ENCODE measurements at places on chromosomes 7 and 10. TPM values are rescaled to one million over a fixed set of nuclear protein-coding genes. Genes with fewer than 3 reads are reported as not detected.

- H3K4me3 ChIP-seq: no peak overlapping the region
- H3K4me1 ChIP-seq: peaks cover 3% of the 10 kb centered on the region
- DNase-seq: no peak
- peak overlapping the region; percentile 90 for H3K27ac ChIP-seq
- H3K27me3 ChIP-seq: no peaks in the 10 kb centered on the region
Observed at GRCh38 chr10:78804411-78805032, 264.2 kb upstream of the ZMIZ1 start.

GRCh38 chr7:120462991-120463390 lies 190.0 kb downstream of the KCND2 start:
- no peaks in the 10 kb centered on the region for H3K36me3 ChIP-seq
- DNase-seq: no peak
- H3K4me3 ChIP-seq: no peak overlapping the region
- no peaks in the 10 kb centered on the region for H3K27me3 ChIP-seq
- H3K4me1 ChIP-seq: no peaks in the 10 kb centered on the region
- no peak overlapping the region for H3K27ac ChIP-seq

DNA sequence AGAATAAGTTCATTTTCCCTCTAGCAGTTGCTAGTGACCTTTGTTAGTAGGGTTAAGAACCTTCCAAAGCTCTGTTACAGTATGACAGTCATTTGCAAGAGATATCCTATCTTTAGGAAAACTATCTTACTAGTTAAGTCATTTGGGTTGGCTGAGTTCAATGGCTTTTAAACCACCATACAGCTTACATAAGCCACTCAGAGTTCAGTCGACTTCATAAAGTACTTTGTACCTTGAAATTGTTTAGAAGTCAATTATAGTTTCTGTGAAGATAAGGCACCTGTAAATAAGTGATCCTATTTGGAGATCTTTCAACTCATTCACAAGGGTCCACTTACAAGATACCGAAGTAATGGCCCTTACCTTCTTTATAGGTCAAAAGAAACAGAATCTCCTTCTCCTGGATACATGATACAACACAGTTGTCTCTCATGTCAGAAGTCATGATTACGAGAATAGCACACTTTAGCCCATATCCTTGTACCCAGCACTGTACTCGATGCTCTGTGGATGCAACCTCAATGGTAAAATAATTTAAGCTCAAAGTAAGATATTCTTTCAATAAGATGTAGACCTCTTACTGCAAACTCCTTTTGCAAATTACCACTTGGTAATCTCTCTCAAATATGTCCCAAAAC lies 11.9 kb upstream of the ABCC2 start:
- no peak overlapping the region for H3K4me3 ChIP-seq
- no peaks in the 10 kb centered on the region for H3K27me3 ChIP-seq

GRCh38 chr10:30873411-30873810 lies 158.3 kb downstream of the ZNF438 start:
- no peaks in the 10 kb centered on the region for H3K27me3 ChIP-seq
- DNase-seq: no peak

- H3K27me3 ChIP-seq: no peaks in the 10 kb centered on the region
- no peak overlapping the region for H3K27ac ChIP-seq
- H3K4me1 ChIP-seq: peaks cover 10% of the 10 kb centered on the region
- no peak overlapping the region for H3K4me3 ChIP-seq
Observed at GRCh38 chr7:129845972-129846327, 106.8 kb downstream of the UBE2H start.

DNA sequence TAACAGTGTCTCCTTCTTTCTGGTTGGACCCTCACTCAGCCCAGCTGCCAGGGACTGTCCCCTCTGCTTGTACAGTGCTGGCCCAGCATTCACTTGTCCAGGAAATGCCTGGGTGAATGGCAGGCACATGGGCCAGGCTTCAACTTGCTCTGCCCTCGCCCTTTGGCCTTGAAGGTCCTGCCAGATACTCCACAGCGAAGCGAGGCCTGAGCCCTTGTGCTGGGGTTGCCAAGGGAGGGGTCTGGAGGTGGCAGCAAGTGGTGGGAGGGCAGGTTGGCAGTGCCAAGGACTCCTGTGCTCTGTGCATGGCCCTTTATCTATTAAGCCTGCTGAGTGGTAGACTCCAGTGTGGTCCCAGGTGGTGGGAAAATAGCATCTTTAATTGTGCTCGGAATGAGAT lies 75.7 kb downstream of the CDH23 start:
- H3K36me3 ChIP-seq: no peaks in the 10 kb centered on the region

DNA sequence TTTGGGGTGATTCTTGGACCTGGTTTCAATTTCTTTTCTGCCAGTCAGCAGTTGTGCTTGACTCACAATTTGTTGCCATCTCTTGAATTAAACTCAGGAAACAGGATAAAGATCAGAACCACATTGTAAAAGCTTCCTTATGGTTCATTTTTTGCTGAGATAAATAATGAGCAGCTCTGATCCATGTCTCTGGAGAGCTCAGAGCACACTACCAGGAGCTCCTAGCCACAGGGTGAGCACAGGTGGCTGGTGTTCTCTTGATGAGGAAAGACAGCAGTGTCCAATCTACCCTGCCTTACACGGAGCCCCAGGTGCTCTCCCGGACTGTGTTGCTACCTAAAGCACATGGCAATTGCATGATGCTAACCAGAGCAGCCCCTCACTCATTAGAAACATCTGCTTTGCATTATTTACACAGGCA lies 17.2 kb upstream of the FAM170B start:
- no peak overlapping the region for H3K4me3 ChIP-seq
- no peaks in the 10 kb centered on the region for H3K4me1 ChIP-seq
- H3K36me3 ChIP-seq: no peaks in the 10 kb centered on the region
- H3K27me3 ChIP-seq: no peaks in the 10 kb centered on the region

GRCh38 chr10:29105516-29106215 lies 183.2 kb upstream of the LYZL1 start:
- no peaks in the 10 kb centered on the region for H3K27me3 ChIP-seq
- DNase-seq: no peak
- peak overlapping the region; percentile 1 for H3K27ac ChIP-seq
- no peak overlapping the region for H3K4me3 ChIP-seq
- no peaks in the 10 kb centered on the region for H3K4me1 ChIP-seq

DNA sequence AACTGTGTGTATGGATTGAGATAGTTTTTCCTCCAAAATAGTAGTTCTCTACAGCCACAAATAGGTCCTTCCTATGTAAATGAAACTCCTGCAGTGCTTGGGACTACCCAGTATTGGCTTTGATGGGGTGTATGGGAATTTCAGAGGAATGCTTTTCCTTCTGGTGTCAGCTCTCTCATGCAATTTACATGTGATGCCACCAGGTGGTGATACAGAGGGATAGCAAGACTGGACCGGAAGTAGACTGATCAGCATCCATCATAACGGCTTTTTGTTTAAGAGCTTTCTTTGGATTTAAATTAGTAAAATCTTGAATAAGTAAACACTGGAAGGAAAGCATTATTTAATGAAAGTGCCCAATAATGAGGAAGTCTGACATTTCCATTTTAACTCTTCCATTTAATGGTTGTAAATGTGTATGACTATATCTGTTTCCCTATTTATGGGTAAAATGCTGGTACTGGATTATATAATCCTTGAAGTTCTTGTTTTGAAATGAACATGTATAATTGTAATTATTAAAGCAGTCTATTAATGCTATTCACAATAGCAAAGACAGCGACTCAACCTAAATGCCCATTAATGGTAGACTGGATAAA lies 22.7 kb downstream of the DYNC1I1 start:
- no peak overlapping the region for H3K4me3 ChIP-seq
- no peaks in the 10 kb centered on the region for H3K36me3 ChIP-seq
- no peak for DNase-seq
- no peaks in the 10 kb centered on the region for H3K4me1 ChIP-seq

GRCh38 chr7:28354601-28355402 lies 57.5 kb upstream of the CREB5 start:
- no peaks in the 10 kb centered on the region for H3K27me3 ChIP-seq
- no peak overlapping the region for H3K27ac ChIP-seq
- no peak for DNase-seq
- H3K4me1 ChIP-seq: no peaks in the 10 kb centered on the region
- H3K4me3 ChIP-seq: no peak overlapping the region
- H3K36me3 ChIP-seq: no peaks in the 10 kb centered on the region

DNA sequence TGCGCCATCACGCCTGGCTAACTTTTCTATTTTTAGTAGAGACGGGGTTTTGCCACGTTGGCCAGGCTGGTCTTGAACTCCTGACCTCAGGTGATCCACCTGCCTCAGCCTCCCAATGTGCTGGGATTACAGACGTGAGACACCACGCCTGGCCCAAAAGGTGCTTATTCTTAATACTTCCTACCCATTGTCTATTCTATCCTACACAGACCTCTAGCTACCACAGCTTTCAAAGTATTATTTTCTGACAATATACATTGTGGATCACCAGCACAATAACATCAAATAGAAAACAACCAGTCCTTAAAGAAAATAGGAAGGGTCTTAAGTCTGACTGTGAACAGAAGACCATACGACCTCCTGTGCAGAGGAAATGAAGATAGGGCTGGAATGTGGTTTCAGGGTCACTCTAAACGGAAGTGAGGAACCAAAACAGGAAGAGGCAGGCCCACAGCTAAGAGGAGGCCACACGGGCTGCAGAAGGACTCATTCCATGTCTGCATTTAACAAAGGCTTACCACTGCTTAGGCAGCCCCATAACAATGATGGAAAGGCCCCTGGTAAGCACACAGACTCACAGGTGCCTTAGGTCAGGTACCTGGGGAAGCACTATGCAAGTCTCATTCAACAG lies 115.2 kb downstream of the ZFAND4 start:
- H3K4me3 ChIP-seq: no peak overlapping the region
- no peak for DNase-seq
- H3K4me1 ChIP-seq: no peaks in the 10 kb centered on the region
- H3K27ac ChIP-seq: no peak overlapping the region

RNF32 gene
- 0.98 TPM for total RNA-seq

CAV1 gene
- 729 TPM for total RNA-seq

GJD4 gene
- total RNA-seq: not detected

JAKMIP3 gene
- total RNA-seq: 0.16 TPM

VIPR2 gene
- 14.0 TPM for total RNA-seq

GGCT gene
- 25.3 TPM for total RNA-seq

HOXA6 gene
- 16.0 TPM for total RNA-seq

POLR2J2 gene
- total RNA-seq: 1.6 TPM

ASZ1 gene
- not detected for total RNA-seq

NPC1L1 gene
- total RNA-seq: 0.33 TPM

ZNF727 gene
- 3.6 TPM for total RNA-seq
